Osteocyte (in vitro differentiated cells): ENCODE measurements at places on chromosomes 3 and 15.

GRCh38 chr15:88986949-88987590, 73.9 kb upstream of the MFGE8 start:
- DNase-seq = no peak

DNA sequence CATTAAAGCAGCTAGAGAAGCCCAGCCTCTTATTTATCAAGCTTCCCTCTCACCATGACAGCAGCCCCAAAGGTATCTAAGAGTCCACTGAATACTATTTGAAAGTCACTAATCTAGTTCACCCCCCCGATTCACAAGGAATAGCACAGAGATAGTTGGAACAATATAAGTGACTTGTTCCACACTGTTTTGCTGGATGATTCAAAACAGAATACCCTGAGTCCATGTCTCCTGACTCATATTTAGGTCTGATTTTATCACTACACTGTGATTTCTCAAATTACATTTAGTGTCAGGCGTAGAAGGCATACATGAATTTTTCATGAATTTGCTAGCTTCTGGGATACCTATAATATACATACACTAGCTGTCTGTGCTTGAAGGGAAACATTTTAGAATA, 18.7 kb upstream of the EOGT start:
- DNase-seq = no peak

DNA sequence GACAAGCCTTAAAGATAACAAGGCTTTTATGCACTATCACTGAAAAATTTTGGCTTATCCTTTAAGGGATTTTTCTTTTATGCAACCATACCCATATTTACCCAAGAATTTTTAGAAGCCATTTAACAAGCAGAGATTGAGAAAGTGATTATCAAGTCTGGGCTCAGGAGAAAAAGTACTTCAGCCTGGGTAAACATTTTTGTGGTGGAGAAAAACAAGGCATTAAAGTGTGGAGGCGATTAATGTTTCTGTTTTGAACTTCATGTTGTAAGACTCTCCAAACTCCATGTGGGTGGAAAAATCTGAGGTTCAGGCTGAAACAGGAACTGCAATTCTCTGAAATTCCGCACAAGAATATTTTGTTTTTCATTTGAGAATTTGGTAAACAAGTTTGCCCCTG, 260.4 kb upstream of the KCNMB2 start:
- DNase-seq = no peak

DNA sequence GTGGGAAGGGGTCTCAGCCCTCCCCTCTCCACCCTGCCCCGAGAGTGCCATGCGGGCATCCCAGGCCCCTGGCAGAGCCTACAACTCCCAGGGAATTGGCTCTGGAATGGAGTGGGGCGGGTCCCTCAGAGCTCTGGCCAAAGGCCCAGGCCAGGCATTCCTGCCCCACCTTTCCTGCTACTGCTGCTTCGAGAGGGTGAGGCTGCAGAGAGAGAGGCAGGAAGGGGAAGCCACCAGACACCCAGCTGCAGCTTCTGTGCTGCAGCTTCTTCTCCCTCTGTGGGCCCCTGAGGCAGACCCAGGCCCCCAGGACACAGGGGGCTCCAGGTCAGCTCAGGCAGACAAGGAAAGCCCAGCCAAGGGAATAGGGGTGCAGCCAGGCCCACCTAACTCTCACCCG, 2.7 kb downstream of the ALS2CL start:
- no peak for DNase-seq

DNA sequence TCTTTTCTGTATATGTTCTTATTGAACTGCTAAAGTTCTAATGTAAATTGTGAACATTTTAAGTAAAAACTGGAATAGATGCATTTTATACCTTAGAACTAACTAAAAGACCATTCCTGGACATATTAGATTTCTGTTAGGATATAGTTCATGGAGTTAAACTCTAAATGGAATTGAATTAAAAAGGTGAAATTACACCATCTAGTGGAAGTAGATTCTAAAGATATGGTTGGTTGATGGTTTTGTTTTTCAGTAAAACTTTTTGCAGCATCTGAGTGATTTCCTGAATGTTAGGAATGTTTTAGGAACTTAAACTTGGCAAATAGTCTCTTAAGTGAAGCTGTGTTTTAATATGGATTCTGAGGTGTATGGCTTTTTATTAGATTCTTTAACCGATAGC, 96.8 kb downstream of the SLMAP start:
- no peak for DNase-seq

DNA sequence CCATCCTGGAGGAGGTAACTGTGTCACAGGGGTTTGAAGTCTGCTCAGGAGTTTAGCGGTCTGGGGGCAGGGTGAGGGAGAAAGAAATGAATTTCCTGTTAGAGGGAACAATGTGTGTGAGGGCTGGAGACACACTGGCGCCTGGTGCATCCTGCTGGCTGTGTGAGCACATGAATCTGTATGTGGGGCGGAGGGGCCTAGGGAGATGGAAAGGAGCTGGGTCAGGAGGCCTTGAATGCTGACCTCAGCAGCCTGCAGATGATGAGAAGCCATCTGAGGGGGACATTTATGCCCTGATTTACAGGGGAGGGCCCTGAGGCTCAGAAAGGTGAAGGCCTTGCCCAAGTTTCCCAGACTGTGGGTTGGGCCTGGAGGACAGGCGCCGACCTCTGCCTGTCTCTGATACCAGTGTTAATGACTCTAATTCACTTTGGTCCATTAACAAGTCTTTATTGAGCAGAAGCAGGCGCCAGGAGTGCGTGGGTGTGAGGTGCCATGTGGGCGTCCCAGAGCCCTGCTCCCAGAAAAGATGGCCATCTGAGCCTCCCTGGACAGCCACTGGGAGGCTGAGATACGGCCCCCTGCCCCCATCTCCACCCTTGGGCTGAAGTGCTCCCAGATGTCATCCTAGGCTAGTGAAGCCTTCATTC, 34.8 kb downstream of the LINGO1 start:
- no peak for DNase-seq

- no peak for DNase-seq
Observed at GRCh38 chr15:39282663-39283208, 298.1 kb upstream of the THBS1 start.

DNA sequence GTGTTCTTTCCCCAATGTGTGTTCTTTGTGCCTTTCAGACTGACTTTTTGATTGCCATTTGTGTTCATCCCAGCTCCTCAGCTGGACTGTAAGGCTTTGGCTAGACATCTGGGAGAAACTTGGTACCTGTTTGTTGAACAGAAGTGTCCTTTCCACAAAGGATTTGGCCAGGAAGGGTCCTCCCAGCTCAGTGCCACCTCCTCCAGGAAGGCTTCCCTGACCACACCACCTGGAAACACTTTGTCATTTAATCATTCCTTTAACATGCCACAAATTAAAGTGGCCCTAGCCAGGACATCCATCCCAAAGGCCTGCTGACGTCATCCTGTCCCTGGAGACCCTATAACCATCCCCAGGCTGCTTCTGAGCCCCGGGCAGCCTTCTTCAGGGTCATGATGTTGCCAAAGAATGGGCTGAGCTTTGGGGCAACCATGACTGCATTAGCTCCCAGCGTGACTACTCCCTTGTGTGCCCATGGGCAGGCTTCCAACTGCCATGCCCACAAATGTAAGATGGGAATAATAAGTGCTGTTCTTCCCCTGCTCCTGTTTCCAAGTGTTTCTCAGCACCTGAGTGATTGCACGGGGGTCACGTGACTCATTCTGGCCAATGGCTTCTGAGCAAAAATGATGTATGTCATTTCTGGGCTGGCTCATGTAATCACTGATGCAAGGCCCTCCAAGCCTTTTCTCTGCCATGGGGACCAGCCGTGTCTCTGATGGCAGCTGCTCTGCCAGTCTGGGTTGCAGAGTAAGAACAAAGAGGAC, 112.5 kb upstream of the SMAD3 start:
- no peak for DNase-seq

- DNase-seq = no peak
Observed at GRCh38 chr15:70493787-70494516, 269.4 kb downstream of the UACA start.

- DNase-seq = no peak
Observed at GRCh38 chr3:102189956-102190723, 244.7 kb upstream of the ZPLD1 start.

DNA sequence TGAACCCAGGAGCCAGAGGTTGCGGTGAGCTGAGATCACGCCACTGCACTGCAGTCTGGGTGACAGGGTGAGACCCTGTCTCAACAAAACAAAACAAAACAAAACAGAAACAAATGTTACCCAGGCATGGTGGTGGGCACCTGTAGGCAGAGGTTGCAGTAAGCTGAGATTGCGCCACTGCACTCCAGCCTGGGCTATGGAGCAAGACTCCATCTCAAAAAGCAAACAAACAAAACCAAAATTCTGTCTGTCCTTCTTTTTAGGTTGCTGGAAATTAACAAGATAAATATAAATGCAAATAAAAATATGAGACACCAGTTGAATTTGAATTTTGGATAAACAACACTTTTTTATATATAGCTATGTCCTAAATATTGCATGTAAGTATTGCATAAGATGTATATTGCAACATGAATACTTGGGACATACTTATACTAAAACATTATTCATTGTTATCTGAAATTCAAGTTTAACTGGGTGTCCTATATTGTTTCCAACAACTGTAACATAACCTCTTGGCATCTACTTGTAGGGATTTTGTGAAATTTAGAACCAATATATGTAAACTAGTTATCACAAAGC, 4.7 kb upstream of the CEP97 start:
- DNase-seq = no peak

DNA sequence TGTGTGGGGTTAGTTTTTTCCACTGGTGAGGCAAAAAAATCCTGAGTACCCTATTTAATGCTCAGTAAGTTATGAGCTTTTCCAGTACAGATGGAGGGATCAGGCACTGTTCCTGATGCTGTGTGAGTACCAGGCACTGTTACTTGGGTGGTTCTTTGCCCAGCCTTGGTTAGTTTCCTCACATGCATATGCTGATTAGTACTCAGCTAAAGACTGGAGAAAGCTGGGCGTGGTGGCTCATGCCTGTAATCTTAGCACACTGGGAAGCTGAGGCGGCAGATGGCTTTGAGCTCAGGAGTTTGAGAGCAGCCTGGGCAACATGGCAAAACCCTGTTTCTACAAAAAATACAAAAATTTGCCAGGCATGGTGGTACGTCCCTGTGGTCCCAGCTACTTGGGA, 210.3 kb upstream of the SGO1 start:
- DNase-seq = no peak

- DNase-seq = no peak
Observed at GRCh38 chr3:58164199-58164879, 46.4 kb downstream of the DNASE1L3 start.

GRCh38 chr3:46316206-46316605, 37.7 kb upstream of the CCR2 start:
- DNase-seq = no peak

- no peak for DNase-seq
Observed at GRCh38 chr3:64467255-64467944, 220.4 kb downstream of the ADAMTS9 start.

DNA sequence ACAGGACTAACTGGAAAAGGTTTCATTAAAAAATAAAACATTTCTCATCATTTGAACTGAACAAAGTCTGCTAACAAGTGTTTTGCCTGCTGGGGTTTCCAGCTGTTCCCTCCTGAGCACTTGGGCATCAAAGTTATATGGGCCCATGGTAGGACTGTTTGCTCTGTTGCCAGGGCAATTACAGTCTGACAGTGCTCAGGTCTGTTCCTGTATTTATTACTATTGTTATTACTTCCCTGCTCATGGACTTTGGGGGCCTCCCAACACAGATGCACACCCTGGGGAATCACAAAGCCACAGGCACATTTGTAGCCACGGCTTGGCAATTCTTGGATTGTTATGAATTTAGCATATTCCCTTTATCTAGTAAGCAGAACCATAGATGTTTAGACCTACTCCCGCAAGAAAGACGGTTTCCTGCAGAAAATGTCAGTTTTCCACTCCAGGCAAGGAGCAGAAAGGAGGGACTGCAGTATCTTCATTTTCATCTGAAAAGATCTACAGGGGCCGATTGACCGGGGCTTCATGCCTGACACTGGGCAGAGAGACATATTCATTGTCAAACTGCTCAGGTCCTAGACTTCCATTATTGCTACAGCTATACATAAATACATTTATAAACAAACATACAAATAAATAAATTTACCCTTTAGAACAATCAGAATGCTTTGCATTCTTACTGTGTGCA, 580.2 kb downstream of the AGBL1 start:
- DNase-seq = no peak

- DNase-seq = no peak
Observed at GRCh38 chr15:43873651-43874050, 46.8 kb downstream of the WDR76 start.

DNA sequence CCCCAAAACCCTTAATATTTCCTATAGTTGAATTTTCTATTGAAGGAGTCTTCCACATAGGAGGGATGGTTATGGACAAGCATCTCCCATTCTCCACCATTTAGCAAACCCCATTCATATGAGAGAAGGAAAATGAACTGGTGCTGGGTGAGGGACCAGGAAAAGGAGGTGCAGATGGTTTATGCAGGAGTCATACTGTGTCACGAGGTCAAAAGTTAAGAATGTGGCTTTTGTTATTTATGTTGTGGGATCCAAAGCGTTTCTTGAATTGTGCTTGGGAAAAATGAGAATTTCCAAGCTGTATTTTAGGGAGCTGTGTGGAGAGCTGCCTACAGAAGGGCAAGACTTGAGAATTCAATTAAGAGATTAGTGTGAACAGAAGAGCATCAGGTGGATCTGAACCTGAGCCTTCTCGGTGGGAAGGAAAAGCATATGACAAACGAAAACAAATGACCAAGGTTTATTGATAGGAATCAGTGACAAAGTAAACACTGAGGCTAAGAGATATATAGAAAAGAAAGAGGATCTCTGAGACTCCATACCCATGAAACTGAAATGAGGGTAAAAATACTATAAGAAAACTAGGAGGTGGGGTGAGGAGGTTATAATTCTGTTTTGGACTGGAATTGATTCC, 473.3 kb upstream of the NR2F2 start:
- no peak for DNase-seq

GRCh38 chr3:118850687-118851086, 184.0 kb downstream of the IGSF11 start:
- DNase-seq = no peak

DNA sequence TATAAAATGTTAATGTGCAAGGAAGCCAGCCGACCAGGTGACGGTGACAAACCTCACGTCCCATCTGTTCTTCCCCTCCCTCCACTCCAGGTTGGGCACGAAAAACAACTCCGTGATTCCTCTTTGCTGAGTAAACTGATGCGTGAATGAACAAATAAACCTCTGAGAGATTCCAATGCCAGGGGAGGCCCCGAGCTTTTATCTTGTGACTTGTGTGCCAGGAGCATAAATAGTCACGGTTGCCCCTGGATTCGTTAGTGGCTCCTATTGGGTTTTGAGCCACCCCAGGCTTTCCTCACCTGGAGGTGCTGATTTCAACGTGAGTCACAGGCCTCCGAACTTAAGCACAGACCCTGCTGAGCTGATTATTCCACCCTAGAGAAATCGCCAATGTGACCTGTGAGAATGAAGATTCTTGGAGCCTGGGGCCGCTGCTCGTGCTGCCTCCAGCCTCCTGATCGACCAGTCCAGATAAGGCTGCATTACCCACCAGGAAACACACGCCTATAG, 119.2 kb downstream of the SHQ1 start:
- no peak for DNase-seq

DNA sequence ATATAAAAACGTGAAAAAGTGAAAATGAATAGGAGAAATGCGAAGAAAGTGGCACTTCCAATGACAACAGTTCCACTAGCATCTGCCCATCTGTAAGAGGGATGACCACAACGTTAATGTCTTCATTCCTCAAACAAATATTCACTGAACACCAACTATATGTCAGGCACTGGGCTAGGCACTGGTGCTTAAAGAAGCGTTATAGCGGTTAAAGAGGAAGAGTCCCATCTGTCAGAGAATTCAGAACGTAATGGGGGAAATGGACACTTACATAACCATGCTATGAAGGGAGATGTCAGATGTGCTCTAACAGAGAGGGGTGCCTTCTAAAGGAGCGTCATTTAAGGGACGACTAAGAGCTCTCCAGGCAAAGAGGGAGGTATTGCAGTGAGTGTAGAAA, 8.2 kb downstream of the RUBCN start:
- DNase-seq = no peak
